Left ventricle myocardium inferior (tissue), 1 donor: ENCODE measurements at places on chromosomes 16 and 17. TPM values are rescaled to one million over a fixed set of nuclear protein-coding genes. Genes with fewer than 3 reads are reported as not detected.

Gene KRT15
- total RNA-seq = not detected

Gene MAP3K14
- total RNA-seq = 14.8 TPM

DNA sequence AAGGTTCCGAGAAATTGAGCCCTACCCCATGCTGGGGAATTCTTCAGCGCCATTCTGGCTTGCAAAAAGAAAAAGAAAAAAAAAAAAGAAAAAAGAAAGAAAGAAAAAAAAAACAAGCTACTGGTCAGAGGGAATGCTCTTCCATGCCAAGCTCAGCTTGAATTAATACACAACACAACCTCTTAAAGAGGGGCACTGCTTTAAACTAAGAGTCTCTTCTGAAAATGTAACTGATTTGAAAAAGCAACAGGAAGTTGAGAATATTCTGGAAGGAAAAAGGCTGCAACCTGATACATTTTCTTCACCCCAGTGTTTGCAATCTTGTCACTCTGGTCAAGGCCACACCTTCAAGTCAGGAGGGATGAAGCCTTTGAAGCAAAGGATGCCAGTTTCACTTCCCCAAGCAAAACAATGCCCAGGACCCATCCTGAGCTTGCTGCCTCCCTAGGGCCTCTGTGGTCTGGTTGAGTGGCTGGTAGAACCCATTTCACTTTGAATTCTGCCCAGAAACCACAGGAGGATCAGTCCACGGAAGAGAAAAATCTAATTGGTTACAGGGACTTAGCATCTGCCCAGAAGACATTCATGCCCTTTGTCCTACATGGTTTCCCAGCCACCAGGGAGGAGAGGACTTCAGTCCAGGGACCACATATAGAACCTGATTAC, 389.7 kb downstream of the SOX9 start:
- no peak for DNase-seq

- no peak for DNase-seq
Measured at GRCh38 chr16:76913046-76913445, 277.9 kb upstream of the MON1B start.

- DNase-seq = no peak
Measured at GRCh38 chr17:600576-601243, 113.9 kb downstream of the VPS53 start.

Gene KCNJ18
- total RNA-seq = not detected

- no peak for DNase-seq
Measured at GRCh38 chr16:1535391-1536291, 2.2 kb downstream of the TMEM204 start.

Gene SCN4A
- 1.2 TPM for total RNA-seq

DNA sequence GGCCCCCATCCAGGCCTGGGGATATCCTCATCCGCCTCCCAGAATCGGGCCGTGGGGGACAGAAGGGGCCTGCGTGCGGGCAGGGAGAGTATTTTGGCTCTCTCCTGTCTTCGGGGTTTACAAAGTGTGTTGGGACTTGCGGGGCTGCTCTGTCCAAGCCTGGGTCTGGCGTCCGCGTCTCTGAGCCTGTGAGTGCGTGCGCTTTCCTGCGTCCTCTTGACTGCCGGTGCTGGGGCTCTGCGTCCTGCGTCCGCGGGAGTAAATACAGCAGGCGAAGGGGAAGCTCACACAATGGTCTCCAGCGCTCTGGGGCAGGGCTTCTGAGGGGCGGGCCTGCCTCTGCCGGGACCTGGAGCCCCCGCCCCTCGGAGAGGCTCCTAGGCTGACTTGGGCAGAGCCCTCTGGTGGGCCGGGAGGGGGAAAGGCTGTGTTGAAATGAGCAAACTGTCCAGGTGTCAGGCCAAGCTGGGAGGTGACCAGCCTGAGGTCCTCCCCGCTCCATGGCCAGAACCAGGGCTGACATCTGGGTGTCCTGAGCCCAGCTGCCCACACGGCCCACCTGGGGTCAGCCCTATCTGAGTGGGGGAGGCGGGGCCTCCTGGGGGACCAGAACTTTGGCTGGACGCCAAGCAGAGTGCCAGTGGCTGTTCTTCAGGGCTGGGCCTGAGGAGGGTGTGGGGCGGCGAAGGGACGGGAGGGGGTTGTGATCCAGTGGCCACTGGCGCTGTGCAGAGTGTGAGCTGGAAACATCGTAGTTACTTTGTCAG, 233.6 kb downstream of the SEC14L1 start:
- DNase-seq = peak; percentile 87

DNA sequence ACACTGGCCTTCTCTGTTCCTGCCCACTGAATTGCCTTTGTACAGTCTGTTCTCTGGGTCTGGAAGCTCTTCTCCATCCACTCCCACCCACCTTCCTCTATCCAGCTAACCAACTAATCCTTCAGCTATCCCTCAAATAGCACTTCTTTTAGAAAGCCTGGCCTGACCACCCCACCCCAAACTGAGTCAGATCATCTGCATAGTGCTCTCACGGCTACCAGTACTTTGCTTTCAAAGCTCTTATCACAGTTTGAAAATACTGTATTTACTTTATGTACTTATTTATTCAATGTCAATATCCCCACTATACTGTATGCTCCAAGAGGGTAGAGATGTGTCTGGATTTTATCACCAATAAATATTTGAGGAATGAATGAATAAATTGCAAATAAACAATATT, 4.5 kb upstream of the CLDN7 start:
- no peak for DNase-seq

GRCh38 chr17:2433696-2434095, 32.8 kb upstream of the MNT start:
- no peak for DNase-seq

GRCh38 chr17:34638526-34639260, 59.3 kb downstream of the TMEM132E start:
- DNase-seq = no peak

DNA sequence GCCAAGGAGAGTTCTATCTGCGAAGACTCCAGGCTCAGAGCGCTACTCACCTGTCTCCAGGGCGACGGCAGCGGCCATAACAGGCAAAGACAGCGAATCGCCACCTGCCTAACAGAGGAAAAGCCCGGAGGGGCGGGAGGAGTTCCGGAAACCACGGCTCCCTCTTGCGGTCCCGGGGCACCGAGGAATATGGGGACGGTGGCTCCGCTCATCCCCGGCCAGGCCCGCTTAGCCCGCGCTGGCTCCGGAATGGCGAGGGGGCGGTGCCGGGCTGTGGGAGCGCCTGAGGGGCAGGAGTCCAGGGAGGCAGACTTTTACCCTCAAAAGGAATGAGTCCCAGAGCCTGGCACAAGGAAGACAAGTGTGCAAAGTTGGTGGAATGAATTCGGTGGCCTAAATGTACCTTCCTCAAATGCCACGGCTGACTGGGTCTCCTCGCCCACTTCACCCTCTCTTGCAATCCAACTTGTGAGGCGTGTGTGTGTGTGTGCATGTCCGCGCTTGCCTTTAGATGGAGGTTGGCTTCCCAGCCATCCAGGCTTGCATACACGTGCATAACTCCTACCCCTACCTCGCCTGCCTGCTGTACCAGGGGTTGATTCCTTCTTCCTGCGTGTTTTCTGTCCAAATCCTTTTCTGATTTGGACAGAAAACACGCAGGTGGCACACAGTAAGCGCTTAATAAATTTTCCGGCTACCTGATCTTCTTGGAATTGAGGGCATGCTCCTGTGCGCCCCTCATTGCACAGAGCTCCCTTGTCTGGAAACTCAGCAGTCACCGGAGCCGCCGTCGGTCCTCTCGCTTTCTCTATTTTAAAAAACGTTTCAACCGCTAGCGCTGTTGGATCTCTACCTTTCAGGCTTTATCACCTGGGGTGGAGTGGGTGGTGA, 3.5 kb downstream of the C17orf100 start:
- DNase-seq = no peak

Gene SLC5A10
- not detected for total RNA-seq

Gene EME1
- 0.74 TPM for total RNA-seq

GRCh38 chr17:40562838-40563219, 2.4 kb downstream of the CCR7 start:
- DNase-seq = no peak

Gene GFAP
- total RNA-seq = 4.1 TPM

- DNase-seq = no peak
Measured at GRCh38 chr17:73096866-73097265, 4.4 kb upstream of the SLC39A11 start.

Gene TP53TG3C
- 0.58 TPM for total RNA-seq

Gene GHDC
- total RNA-seq = 8.4 TPM

GRCh38 chr17:7405350-7406234, 1.7 kb upstream of the TMEM256 start:
- DNase-seq = no peak

Gene CHST6
- 1.4 TPM for total RNA-seq

GRCh38 chr17:2635675-2636074, 42.2 kb downstream of the PAFAH1B1 start:
- DNase-seq = no peak

DNA sequence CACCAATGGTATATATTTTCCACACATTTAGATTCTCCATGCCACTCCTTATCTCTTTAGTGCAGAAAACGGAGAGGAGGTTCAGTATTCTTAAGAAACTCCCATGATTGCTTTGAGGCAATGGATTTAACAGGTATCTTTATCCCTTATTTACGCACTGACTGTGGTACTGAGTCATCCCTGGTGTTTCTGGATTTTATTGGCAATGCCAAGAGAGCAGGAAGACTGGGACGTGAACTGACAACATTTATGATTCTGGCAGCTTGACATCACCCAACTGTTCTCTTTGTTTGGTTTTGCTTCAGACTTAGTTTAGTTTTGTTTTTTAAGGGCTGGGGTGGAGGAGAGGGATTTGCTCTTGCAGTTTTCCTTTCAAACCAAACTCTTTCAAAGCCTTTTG, 131.4 kb downstream of the WWOX start:
- DNase-seq = no peak

DNA sequence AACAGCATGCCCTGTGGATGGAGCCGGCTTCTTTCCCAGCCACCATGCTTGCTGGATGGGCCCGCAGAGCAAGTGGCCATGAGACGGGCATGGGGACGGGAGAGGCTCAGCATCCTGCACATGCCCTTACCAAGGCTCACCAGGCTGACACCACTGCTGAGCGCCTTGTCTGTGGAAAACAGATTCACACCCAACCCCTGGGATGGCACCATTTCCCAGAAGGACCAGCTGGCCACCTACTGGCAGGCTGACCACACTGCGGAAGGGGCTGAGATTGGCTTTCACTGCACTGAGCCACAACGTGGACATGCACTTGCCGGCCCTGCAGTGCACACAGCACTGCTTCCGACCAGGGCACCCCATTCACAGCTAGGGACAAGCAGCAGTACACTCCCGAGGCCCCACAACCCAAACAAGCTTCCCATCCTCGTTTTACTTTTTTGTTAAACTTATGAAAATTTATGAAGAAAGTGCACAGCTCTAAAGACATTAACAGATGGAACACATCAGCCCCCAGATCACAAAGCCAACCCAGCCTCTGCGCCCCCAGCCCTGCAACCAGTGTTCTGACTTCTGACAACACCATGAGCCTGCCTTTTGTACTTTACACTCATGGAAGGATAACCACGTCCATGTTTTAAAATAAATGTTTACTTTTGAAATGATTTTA, 13.9 kb upstream of the KRTAP17-1 start:
- DNase-seq = no peak

Gene NOG
- 0.41 TPM for total RNA-seq

Gene HEATR9
- total RNA-seq = not detected
